Kidney (tissue), 22 donors: ENCODE measurements at places on chromosomes 16 and 17.

DNA sequence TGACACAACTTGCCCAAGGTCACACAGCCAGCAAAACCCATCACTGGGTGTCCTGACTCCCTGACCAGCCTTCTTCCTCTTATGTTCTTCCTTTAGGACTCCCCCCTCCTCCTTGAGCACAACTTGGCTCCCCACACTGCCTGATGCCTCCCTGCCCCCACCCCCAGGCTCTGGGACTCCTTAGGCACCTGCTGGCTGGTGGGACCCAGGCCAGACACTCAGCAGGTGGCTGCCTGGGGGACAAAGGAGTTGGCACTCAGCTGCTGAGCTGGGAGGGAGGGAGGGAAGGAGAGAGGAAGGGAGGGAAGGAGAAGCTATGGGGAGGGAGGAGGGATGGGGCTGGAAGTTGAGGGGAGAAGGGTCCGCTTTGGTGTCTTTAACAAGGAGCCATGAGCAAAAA lies 8.0 kb downstream of the SEZ6 start:
- DNase-seq = no peak

- no peak for DNase-seq
Measured at GRCh38 chr16:67879462-67879861, 5.2 kb upstream of the NRN1L start.

- no peak for DNase-seq
Measured at GRCh38 chr17:17264430-17264829, 16.6 kb downstream of the COPS3 start.

DNA sequence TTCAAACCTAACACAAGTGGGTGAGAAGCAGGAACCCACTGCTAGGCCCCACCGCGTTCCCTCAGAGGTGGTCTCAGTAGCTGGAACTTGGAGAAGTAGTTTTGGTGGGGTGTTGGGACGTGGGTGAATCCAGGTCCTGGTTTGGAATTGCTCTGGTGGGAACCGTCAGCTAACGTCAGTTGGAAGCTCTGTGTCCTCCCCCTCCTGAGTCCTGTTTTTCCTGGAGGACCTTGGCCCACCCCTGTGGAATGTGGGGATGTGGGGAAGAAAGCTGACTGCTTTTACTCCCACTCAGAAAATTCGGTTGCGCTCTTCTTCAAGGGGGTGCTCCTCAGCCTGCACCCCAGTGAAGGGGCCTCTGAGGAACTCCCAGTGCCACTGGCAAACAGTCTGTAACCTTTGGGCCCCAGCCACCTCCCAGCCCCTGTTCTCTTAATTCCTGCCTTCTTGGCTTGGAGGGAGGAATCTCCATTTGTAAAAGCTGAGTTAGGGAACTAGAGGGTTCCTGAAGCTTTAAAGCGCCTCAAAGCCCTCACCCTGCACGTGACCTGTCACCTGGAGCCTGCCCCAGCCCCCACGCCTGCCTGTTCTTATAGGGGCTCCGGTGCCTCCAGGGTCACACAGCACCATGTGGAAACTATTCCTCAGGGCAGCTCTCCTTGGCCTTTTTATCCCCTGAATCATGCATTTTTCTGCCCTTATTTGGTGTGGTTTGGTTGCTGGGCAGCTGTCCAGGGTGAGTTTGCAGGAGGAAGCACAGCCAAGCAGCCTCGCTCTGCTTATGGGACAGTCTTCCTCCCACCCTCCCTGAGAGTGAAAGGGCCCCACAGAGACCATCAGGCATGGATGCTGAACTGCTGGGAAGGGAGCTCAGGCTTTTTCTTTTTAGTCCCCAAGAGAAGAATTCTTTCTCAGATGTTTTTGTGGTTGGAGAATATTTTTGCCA lies 16.2 kb upstream of the NAGLU start:
- DNase-seq = peak; percentile 92

DNA sequence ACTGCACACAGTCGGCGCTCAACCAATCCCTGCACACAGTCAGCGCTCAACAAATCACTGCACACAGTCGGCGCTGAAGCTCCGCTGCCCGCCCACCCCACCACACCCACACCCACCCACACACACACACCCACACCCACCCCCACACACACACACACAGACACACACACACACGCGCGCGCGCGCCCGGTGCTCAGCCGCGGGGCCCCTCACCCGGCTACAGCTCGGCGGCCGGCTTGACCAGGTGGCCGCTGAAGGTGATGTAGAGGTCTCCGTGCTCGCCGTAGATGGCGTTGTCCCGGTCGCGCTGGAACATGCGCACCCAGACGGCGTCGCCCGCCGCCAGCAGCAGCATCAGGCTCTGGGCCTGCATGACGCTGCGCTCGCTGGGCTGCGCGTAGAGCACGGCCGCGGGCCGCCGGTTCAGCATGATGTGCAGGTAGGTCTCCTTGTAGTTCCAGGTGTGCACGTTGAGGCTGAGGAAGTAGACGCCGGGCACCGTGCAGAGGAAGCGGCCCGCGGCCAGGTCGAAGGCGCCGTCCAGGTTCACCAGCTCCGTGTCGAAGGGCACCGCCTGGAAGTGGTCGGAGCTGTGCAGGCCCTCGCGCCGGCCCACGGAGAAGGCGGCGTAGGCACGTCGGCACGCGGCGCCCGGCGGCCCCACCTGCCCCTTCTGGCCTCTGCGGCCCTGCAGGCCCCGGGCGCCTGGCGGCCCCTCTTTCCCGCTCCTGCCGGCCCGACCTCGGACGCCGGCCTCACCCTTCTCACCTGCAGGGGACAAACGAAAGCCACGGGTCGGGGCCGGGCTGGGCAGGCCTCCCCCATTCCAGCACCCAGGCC lies 2.5 kb downstream of the C1QTNF8 start:
- DNase-seq = no peak
